ENCODE measurements at places on chromosomes 3 and 15. TPM values are rescaled to one million over a fixed set of nuclear protein-coding genes. Genes with fewer than 3 reads are reported as not detected.

DNA sequence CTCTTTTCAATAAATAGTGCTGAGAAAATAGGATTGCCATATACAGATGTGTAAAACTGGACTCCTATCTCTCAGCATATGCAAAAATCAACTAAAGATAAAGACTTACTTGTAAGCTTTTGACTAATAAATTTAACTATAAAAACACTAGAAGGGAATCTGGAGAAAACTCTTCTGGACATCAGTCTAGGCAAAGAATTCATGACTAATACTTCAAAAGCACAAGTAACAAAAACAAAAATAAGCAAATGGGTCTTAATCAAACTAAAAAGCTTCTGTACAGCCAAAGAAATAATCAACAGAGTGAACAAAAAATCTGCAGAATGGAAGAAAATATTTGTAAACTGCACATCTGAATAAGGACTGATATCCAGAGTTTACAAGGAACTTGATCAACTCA is 1122.2 kb downstream of the TBL1XR1 start:
- no peak for DNase-seq

DNA sequence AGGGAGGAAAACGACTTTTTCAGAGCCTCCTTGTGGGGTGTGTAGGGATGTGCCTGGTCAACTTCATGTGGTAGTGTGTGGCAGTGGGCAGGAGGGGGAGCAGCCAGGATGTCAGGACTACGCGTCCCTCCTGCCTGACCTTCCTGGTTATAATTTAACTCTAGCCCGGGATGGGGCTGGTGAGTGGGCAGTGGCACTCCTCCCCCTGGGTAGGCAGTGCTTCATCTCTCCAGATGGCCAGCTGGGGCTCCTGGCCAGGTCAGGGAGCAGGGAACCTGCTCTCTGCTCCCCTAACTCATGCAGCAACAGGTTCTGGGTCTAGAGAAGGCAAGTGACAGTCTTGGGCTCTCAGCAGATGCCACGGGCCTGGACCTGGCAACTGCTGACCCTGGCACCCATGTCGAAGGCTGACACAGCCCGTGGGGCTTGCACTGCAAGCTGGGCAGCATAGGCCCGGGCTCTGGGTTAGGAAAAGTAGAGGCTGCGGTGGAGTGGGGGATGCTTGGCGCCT is 2.6 kb downstream of the ITIH4 start:
- no peak for DNase-seq

UQCC5 gene
- 22.4 TPM for total RNA-seq

DNA sequence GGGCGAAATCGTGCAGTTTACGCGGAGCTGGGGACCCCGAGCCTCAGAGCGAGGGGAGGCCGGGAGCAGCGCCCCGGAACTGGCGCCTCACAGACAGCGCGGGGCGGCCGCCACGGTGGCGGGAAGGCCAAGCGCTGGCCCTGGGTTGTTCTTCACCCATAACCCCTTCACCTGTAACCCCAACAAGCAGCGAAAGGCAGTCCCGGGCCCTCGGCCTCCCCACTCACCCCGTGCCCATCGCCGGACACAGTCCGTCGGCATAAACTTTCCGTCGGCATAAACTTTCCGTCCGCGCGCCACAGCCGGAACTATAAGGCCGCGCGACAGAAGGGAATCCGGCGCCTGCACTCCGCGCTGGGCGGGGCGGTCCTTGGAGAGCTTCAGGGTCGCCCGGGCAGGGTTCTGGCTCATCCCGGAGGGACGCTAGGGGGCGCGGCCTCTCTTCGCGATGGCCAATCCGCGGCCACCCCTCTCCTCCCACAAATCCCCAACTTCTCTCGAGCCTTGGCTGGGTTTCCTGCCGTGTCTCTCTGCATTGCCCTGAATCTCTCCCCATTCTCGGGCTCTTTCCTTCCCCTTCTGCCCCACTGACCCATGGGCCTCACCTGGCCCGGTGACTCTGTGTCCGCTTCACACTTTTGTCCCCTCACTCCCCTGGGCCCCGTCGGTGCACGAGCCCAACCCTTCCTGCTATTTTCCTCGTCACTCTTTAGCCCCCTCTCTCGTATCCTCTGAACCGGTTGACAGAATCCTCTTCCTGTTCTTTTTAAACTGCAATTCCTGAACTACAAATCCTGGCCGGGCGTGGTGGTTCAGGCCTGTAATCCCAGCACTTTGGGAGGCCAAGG is at the start of gene INTS14:
Gene INTS14 (minus strand): TSS at position 261 of the 848 bp plus-strand sequence. CDS start 3,751 bp downstream, outside the sequence.
- peak; percentile 97 for DNase-seq

GRCh38 chr3:169420429-169420828 is 243.1 kb downstream of the MECOM start:
- no peak for DNase-seq

LACTB gene
- total RNA-seq: 8.3 TPM

SH2D7 gene
- not detected for total RNA-seq

DNA sequence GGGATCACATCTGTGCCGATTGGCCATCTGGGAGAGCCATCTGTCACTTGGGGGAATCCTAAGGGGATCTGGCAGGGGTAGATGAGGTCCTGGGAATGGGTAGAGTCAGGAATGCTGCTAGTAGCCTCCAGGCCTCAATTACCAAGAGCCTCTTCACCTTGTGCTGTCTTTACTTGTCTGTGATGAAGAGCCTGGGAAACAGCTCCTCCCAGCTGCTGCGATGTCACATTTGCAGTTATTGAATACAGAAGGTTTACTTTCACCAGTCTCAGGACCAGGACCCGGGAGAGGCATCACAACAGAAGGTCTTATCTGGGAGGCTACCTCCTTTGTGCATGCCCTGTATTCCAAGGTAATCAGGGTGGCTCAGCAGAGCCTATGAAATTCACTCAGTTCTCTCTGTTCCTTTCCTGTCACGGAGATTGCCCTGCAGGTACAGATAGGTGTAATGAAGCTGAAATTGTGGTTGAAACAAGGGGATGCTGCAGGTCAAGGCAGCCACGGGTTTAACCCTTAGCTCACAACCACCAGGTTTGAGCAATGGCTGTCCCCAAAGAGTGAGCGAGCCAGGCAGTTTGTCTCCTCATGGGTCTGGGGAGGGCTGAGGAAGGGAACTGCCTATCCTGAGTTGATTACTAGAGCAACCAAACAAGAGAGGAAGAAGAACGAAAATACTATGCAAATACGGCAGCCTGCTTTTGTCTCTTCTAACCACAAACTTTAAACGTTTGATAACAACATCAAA is 298.9 kb upstream of the RORA start:
- DNase-seq: no peak

GRCh38 chr3:89577637-89578530 is 470.5 kb downstream of the EPHA3 start:
- no peak for DNase-seq

- DNase-seq: no peak
Observed at GRCh38 chr15:83200589-83200988, 7.0 kb downstream of the HDGFL3 start.

CAND2 gene
- 4.1 TPM for total RNA-seq

SRGAP3 gene
- 0.76 TPM for total RNA-seq

DNA sequence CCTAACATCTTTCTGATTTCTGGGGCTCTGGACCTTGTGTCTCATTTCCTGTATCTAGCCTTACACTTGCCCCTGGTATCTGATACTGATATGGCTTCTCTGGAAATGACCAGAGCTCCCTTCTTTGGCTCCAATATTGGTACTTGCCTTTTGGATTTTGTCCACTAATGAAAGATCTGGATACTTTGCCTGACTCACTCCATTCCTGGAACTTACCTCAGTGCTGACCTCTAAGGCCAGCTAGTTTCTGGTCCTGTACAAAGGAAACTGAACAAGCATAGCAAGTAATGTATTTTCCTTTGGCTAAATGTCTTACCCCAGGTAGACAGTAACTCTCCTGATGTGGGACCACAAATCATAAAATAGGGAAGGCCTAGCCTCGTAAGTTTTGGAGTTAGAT is 93.8 kb upstream of the SLC4A7 start:
- DNase-seq: no peak

GRCh38 chr3:52471371-52472238 is 16.2 kb downstream of the NISCH start:
- peak; percentile 52 for DNase-seq

- DNase-seq: no peak
Observed at GRCh38 chr15:64583983-64584382, 123.6 kb downstream of the ZNF609 start.
